ENCODE measurements at places on chromosomes 1 and 21.

DNA sequence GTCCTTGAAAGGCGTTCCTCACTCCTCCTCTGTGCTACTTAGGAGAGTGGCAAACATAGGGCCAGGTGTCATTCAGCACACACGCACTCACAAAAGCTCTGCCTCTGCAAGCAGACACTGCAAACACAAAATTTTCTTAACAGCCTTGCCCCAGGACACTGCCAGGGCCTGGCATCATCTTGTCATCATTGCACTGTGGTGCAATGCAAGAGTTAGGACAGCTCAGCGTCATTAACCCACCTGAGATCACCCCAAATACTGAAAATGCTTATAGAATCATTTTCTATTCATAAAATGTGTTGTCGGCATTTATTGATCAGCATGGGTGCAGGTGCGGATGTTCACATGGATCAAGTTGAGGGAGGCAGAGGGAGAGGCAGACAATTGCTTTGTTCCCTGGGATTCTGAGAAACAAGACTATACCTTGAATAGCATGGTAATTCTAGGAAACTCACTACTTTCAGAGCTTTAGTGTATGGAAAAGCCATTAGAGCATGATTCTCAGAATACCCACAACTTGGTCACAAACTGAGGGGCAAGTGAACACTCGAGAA is 3.0 kb downstream of the ADAM30 start:
- DNase-seq: no peak

- no peak for DNase-seq
Measured at GRCh38 chr21:17451364-17451891, 61.4 kb upstream of the CXADR start.

GRCh38 chr1:230185076-230186001 is 118.3 kb downstream of the GALNT2 start:
- no peak for DNase-seq

- DNase-seq: no peak
Measured at GRCh38 chr1:150106341-150106740, 38.8 kb downstream of the VPS45 start.

DNA sequence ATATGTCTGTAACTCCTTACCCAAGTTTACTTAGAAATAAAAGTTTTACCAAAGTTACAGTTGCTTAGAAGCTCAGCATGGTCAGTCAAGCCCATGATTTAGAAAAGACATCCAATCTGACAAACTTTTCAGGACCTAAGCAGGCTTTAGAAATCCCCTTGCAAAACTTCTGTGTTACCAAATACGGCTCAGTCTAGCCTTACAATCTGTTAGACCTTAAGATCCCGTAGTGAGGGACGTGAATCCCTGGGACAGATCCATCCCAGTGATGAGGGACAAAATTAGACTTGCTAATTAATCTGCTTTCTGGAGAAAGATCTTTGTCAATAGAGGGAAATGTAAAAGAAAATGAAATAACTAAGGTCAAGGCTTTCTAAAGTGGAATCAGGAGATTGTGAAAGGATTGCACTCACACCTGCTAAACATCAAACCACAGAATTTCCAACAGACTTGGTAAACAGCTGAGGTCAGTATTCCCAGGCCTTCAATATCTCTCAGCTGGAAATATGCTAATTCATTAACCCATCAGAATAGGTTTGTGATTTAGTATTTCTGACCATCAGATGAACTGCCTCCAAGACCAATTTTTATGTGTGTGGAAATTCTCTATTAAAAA is 375.3 kb downstream of the DUSP10 start:
- no peak for DNase-seq

- no peak for DNase-seq
Measured at GRCh38 chr21:20418353-20418752, 579.9 kb upstream of the NCAM2 start.

GRCh38 chr1:32380057-32380456 is 14.2 kb downstream of the BSDC1 start:
- DNase-seq: no peak

DNA sequence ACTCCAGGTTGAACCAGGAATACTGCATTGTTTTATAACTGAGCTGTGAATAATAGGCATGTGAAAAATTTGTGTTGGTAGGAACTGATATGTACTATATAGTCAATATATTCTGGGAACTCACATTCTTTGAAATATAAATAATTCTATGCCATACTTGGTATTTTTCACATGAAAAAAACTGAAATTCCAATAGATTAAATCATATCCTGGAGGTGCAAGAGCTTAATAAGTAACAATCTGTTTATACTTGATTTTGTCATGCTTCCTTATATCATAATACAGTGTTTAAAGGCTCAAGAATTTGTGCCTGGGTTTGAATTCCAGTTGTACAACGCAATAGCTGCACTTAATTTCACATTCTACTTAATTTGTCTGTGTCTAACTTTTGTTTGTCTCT is 387.0 kb downstream of the USP25 start:
- DNase-seq: no peak

GRCh38 chr1:213385806-213386324 is 334.8 kb downstream of the RPS6KC1 start:
- no peak for DNase-seq

DNA sequence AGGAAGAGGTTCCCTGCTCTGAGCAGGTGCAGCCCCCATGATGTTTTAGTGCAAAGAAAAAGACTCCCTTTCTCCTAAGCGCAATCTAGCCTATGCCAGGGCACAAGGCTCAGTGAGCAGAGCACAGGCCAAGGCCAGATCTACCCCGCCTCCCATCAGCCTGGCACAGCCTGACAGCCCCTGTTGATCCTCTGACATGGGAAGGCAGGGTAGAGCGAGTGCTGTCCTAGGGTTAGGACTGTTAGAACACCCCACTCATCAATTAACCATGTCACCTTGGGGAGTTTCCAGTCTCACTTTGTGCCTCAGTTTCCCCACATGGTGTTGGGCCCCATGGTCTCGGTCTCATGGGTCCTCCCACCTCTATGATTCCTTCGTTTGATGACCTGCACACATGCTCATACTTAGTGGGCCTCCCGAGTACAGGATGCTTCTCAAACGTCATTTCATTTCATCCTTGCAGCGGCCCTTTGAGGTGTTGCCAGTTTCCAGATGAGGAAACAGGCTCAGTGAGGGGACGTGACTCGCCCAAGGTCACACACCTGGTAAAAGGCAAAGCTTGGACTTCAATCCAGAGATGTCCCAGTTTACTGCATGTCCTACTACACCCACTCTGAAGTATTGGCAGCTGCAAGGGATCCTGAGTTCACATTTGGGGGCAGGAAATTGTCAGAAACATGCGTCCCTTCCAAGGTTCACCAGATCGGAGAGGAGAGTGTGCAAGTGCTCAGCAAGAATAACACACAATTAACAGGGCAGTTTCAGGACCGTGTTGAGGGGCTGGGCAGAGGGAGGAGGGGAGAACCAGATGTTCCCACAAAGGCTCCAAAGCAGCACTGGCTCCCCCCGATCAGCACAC is 213.3 kb downstream of the TRABD2B start:
- no peak for DNase-seq

DNA sequence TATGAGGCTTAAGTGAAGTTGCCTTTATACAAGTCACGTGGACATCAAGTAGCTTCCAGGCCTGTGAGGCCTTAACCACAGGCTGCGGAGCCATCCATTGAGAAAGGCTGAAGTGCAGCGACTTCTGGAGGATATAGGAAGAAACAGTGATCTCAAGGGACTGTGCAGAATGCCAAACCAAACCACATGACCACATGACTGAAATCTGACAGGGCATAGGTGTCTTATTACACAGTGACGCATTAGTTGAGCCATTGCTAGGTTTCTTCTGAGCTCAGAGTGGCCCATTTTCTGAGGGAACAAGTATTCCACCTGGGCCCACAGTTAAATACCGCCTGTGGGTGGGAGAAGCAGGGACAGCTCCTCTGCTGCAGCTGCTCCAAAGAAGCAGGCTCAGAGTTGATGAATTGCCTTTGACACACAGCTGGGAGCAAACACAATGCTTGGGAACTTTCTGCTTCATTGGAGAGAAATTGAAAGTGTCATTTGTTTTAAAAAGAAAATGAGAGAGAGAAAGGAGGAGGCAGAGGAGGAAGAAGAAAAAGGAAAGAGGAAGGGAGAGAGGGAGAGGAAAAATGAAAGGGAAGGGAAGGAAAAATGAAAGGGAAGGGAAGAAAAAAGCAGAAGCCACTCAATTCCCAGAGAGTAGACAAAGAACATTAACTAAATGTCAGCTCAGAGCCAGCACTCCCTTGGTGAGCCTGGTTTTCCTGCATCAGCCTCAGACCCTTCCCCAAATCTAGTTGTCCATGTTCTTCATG is 94.4 kb downstream of the COLGALT2 start:
- no peak for DNase-seq

GRCh38 chr1:195766709-195767108 is 841.5 kb downstream of the KCNT2 start:
- no peak for DNase-seq

DNA sequence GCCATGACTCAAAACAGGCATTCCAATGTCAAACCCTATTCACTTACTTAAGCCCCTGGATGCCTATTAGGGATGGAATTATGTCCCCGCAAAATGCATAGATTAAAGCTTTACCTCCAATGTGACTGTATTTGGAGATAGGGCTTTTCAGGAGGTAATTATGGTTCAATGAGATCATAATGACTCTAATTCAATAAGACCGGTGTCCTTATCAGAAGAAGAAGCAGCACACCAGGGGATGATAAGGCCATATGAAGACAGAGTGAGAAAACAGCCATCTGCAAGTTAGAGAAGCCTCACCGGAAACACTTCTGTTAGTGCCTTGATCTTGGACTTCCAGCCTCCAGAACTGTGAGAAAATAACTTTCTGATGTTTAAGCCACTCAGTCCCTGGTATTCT is 1131.8 kb upstream of the TMPRSS15 start:
- DNase-seq: no peak

DNA sequence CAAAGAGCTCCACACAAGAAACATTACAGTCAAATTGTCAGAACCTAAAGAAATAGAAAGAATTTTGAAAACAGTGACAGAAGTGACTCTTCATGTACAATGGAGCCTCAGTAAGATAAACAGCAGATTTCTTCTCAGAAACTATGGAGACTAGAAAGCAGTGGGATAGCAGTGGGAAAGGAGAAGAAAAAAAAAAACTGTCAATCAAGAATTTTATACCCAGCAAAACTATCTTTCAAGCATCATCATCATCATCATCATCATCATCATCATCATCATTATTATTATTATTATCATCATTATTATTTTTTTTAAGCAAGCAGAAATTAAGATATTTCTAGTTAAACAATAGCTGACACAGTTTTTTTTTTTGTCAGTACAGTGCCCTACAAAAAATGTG is 24.2 kb downstream of the CEP170 start:
- DNase-seq: peak; percentile 25

DNA sequence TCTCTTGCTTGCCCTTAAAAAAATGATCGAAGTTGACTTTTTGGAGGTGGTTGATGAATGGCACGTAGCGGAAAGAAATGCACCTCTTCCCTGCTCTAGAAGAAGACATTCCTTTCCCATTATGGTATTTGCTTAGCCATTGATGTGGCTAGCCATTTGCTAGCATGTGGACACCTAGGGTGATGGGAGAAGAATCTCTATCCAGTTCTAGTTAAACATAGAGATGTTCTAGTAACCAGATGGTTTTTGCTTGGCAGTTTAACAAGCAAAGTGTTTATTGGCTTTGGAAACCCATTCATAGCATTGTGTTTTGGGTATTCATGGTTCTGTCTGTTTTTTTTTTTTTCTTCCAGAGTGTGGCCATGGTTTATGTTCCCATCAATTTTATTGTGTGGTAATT is 78.9 kb downstream of the KCNJ6 start:
- no peak for DNase-seq

GRCh38 chr1:31620631-31621497 is 3.4 kb downstream of the HCRTR1 start:
- DNase-seq: no peak

GRCh38 chr1:67560580-67561255 is 124.3 kb upstream of the GADD45A start:
- no peak for DNase-seq

DNA sequence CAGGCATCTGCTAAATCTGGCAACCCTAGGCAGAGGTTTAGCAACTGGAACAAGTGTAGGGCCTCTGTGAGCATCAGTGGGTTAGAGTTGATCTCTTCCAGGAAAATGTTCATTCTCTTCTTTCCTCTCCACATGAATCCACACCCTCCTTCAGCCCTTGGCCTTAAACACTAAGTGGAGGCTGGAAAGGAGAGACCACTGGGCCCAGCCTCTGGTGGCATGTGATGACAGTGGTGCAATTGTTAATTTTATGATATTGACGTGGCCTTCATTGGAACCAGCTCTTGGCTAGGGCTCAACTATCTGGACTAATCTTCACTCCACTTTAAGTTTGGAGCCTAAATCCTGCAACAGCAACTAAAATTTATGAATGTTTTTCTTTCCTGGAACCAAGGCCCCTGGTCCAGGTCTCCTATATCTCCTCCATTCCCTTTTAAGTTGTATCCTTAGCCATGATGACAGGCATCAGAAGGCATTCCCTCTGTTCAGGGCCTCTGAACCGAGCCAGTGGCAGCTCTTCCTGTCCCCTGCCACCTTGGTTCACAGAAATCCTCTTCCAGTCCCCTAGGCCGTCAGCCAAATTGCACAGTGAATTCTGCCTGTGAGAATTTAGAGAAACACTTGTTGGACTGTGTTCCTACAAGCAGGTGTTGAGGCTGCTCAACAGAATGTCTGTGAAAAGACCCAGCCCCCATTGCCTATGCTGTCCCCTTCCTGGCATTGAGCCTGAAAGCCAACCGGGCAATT is 132.2 kb downstream of the PSMG1 start:
- no peak for DNase-seq

GRCh38 chr1:48920851-48921250 is 144.2 kb upstream of the BEND5 start:
- DNase-seq: no peak

GRCh38 chr1:30511991-30512913 is 211.1 kb downstream of the MATN1 start:
- no peak for DNase-seq

DNA sequence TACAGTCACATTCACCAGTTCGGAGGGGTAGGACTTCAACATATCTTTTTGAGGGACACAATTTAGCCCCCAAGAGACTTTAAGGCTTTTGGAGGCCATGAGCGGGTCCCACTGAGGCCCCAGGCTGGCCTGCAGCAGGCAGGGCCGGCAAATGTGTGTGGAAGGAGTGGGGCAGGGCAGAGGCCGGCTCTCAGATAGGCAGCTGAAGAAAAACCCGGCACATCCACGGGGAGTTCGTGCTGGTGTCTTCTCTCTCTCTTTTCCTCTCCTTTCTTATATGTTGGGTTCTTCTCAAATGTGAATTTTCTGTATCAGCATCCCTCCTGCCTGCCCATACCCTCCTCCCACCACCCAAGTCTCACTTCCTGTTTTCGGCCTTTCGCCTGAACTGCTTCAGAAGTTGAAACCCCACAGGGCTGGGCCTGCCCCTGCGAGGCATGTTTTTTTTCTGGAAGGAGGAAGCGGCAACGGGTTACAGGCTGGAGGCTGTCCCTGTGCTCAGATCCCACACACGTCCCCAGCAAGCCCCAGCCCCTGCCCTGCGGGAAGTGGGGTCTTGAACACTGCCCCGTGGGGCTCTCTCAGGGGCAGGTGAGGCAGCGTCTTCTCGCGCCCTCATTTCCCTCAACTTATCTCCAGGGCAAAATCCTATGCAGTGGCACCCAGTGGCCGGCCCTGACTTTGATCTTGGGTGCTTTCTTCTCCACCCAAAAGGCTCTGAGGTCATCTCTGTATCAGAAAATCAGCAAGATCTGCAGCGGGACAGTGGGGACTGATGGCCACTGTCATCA is 9.7 kb upstream of the UMODL1 start:
- no peak for DNase-seq
